Activated T-cell treated with anti-CD3 and anti-CD28 coated beads for 1 hour (primary cell): ENCODE measurements at places on chromosomes 2 and 18.

- no peak for DNase-seq
Observed at GRCh38 chr2:216006164-216006663, 7.1 kb downstream of the MREG start.

GRCh38 chr2:150528861-150529801 lies 41.7 kb upstream of the RND3 start:
- no peak for DNase-seq

- no peak for DNase-seq
Observed at GRCh38 chr18:50528806-50529205, 31.1 kb upstream of the MAPK4 start.

DNA sequence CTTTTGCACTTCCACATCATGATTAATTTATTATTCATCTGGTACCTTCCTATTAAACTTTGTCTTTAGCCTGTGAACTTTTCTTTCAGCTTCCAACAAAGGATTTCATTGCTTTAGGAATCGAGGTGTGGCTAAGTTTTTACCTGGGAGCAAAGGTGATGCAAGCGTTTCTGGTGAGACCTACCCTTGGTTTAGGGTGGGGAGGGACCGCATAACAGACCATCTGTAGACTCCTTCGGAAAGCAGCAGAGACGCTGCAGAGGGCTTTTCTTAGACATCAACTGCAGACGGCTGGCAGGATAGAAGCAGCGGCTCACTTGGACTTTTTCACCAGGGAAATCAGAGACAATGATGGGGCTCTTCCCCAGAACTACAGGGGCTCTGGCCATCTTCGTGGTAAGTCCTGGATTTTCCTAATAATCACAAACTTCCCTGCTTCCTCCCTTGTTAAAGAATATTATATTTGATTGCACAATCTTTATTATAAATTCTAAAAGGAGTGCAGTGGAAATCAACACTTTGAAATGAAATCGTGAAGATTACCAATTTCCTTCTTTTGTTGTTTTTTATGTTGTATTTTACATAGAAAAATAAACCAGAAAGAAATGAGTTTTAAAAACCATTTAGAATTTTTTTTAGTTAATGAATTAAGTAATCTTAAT lies at the start of gene DSG3:
DSG3 (plus strand) TSS at position 212 of the 662 bp plus-strand sequence; CDS start at position 349, 137 bp downstream.
- no peak for DNase-seq

- no peak for DNase-seq
Observed at GRCh38 chr2:9294764-9295163, 88.2 kb downstream of the ASAP2 start.

DNA sequence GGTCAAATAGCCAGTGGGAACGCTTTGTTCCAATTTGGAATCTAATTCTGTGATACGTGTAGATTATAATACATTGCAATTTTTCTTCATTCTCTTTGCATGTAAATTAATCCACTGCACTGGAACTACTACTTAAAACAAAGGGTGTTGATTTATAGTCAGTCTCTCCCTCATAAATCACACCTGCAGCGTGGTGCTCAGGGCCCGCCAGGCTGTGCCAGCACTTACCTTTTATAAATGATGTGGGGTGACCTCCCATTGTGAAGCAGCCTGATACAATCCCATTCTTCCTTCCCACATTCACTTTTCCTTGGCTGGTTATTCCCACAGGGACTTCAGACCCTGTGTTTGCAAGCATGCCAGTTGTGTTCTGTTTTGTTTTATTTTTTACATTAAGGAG lies 302.3 kb upstream of the ID2 start:
- DNase-seq, result no peak

DNA sequence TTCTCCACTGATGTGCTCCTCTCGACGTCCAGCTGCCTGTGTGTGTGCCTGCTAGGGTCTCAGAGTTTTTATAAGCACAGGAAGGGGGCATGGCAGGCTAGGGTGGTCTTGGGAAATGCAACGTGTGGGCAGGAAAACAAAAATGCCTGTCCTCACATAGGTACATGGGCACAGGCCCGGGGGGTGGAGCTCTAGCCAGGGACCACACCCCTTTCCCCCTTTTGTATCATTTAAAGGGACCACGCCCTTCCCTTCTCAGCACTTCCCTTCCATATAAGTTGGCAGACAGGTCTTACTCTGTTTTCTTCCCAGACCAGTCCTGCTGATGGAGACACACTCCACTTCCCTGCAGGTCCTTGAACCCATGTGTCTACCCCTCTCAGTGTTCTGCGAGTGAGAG lies 645.0 kb downstream of the CBLN2 start:
- DNase-seq, result no peak

DNA sequence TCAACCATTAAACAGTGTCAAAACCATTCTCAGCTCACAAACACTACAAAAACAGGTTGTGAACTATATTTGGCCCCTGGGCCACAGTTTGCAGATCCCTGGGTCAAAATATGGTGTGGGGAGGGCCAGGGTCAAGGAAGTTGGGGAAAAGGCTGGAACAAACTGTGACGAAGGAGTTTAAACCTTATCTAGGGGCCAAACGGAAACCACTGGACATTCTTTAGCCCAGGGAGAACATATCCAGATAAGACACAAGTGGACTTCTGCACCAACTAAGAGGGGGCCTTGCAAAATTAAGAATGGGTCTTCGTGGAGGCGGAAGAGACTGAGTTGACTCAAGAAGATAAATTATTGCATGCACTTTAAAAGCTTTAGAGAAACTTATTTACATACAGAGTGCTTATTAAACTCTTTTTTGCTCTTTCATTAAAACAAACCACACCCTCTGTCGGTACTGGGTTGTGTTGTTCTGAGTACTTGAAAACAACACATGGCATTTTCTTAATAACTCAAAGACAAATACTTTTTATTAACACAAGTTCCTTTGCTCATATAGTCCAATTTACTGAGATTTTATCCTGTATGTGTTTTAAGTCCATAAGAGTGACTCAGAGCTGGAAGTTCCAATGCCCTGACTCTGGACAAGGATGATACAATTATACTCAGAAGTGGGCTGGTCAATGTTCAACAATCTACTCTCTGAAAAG lies 5.3 kb upstream of the ASAP2 start:
- DNase-seq, result no peak

DNA sequence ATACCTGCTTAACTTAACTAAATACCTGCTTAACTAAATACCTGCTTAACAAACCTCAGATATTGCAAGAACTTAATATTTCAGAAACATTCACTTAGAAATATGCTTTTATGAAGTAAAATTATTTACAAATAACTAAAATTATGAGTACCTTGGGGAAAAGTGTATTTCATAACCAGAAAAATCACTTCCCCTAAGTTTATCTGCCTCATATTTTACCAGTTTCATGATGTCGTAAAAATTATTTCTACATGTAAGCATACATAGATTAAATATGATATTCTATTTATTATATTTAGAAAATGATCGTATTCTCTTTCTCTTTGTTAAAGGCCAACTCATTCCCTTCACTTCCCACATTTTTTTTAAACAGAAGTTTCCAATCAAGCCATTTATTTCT lies 41.5 kb upstream of the DSC1 start:
- no peak for DNase-seq
